CD8-positive, alpha-beta memory T cell (primary cell): ENCODE measurements at places on chromosomes 1 and 21.

DNA sequence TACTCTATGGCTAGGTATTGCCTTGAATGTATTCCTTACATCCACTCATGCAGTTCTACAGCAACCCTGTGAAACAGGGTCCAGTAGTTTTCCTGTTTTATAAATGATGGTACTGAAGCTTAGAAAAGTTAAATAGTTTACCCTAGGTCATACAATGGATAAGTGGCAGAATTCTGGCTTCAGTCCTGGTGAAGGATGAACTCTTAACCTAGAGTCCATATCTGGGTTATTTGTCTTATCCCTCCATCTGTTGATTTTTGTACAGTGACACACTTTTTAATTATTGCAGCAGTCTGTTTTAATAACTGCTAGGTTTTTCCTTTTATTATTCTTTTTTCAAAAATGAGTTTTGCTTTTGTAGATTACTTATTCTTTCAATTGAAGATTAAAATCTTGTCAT lies 263.9 kb downstream of the DNM3 start:
- DNase-seq, result no peak

- no peak for DNase-seq
These were observed 37.1 kb downstream of the PLA2G4A start for GRCh38 chr1:186865857-186866256.

- DNase-seq, result no peak
These were observed 35.9 kb downstream of the ZNF695 start for GRCh38 chr1:246971969-246972368.

DNA sequence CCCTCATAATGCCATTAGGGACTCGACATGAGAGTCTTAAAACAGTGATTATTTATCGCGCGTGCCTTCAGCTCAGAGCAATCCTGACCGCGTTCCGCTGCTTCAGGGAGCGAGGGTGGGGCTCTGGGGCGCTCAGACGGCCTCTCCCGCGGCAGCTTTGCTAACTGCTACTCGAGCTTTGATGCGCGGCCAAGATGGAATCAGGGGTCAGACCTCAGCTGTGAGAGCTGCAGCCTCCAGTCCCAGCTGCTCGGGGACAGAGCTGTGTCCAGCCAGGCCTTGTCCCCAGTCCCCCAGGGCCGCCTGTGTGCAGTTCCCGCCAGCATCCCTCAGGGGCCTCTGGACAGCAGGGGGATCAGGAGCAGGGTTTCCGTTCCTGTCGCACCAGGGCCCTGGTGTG lies 104.6 kb upstream of the TTC34 start:
- no peak for DNase-seq

DNA sequence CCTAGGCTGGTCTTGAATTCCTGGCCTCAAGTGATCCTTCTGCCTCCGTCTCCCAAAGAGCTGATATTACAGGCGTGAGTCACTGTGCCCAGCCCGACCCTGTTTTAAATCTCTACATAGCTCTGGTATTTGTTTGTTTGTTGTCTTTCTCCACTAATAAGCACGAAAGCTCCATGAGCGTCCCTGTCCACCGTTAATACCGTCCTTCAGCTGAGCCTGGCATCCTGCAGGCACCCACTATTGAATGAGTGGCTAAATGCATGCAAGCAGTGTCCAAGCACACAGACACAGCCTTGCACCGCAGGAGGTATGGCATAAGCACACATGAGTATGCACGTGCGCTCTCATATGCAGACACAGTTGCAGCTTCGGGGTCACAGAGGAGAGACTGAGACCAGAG lies 4.5 kb upstream of the COL16A1 start:
- no peak for DNase-seq

DNA sequence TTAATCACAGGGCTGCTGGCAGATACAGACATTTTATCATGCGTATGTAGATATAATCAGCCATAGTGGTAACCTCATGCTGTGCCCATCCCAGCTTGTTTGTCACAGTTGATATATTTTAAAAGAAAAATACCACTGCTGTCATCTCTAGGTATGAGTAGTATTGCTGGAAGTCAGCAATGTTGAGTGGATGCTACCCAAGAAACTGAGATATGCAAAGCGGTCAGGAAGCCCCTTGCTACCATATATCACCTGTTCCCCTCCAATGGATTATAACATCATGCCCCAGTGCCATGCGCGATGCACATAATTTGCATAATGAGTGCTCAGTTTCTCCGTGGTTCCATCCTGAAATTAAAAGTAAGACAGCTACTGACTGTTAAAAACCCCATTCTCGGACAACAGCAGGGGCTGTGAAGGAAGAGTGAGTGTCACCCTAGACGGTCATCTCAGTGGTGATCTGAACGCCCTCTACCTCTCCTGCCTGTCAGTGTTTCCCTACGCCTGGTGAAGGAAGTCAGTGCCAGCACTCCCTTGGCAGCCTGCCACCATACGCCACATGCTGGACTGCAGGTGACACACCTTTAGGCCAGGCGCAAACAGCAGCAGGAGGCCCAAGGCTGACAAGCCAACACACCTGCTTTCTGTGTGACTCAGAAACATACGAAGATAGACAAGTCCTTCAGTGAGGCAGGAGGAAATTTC lies 2.7 kb downstream of the IL10RB start:
- DNase-seq, result no peak
